ENCODE measurements at places on chromosomes 1 and 21.

- DNase-seq: no peak
Measured at GRCh38 chr1:226984521-226985238, 44.6 kb downstream of the COQ8A start.

DNA sequence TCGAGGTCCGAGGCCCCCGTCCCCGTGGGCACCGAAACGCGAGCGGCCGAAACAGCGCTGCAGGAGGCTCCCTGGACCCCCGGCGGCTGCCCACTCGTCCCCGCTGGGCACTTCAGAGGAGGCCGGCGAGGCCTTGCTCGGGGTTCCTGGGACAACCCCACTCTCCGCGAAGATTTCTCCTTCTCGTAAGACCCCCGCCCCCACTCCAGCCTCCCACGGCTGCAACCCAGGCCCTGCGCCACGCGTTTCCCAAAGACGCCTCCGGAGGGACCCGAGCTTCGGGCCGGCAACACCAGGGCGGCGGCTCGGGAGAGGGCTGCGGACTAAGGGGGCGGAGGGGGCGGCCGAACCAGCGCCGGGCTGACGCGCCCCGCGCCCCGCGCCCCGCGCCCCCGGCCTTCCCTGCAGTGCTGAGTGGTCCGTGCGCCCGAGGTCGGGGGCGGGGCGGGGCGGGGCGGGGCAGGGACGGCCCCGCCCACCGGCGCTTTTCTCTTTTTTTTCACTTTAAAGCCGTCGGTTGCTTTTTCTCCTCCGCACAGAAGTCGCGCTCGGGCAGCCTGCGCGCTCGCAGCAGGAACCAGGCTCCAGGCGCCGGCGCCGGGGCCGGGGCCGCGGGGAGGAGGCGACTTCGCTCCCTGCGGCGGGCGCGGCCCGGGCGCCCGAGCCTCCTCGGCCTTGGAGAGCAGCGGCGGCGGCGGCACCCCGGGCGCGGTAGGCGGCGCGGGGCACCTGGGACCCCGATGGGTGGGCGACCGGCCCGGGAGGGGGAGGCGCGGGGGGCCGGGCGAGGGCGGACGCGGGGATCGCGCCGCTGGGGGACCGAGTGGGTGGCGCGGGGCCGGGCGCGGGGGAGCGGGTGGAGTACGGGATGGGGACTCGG, at the start of gene SPSB1:
SPSB1 (plus strand) TSS at position 534 of the 880 bp plus-strand sequence. CDS start 62,998 bp downstream, outside the sequence.
- DNase-seq: peak; percentile 62

- DNase-seq: no peak
Measured at GRCh38 chr1:87583459-87583858, 254.8 kb downstream of the LMO4 start.

GRCh38 chr1:218970397-218970990, 203.2 kb upstream of the LYPLAL1 start:
- no peak for DNase-seq

DNA sequence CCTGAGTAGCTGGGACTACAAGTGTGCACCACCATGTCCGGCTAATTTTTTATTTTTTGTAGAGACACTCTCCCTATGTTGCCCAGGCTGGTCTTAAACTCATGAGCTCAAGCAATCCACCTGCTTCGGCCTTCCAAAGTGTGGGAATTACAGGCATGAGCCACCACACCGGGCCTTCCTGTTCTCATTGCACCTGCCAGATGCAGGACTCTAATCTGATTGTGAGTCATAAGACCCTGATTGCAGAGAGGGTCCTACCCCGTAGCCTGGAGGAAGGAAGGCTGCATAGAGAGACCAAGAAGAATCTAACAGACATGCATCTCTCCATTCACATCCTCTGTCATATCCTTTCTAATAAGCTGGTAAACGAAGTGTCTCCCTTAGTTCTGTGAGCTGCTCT, 19.5 kb upstream of the CGN start:
- no peak for DNase-seq

- DNase-seq: no peak
Measured at GRCh38 chr1:61348025-61348665, 265.8 kb downstream of the NFIA start.

DNA sequence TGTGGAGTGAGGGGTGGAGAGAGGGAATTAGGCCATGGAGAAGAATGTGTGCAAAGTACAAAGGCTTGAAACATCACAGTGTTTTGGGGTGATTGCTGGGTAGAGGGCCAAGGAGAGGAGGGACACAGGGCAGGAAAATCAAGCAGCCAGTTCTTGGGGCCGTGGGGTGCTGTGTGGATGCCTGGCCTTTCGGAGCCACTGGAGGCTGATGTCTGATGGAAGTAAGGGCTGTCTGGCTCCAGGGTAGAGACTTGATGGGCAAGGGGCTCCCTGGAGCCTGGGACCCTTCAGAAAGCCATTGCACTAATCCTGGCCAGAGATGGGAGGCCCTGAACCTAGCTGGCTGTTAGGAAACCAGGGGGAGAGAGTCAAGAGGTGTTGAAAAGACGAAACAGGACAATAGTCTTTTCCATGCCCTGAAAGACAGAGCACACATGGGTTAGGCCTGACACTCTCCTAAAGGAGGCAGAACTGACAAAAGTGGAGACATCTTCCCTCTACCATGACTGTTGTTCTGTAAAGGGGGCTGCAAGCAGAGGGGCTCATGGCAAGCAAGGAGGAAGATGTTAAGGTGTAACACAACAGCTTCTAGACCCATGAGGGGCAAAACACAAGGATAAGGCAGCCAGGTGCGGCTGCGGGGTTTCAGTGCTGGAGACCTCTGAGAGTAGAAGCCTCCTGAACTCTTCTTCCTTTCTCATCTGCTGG, 21.0 kb downstream of the ATF3 start:
- no peak for DNase-seq

DNA sequence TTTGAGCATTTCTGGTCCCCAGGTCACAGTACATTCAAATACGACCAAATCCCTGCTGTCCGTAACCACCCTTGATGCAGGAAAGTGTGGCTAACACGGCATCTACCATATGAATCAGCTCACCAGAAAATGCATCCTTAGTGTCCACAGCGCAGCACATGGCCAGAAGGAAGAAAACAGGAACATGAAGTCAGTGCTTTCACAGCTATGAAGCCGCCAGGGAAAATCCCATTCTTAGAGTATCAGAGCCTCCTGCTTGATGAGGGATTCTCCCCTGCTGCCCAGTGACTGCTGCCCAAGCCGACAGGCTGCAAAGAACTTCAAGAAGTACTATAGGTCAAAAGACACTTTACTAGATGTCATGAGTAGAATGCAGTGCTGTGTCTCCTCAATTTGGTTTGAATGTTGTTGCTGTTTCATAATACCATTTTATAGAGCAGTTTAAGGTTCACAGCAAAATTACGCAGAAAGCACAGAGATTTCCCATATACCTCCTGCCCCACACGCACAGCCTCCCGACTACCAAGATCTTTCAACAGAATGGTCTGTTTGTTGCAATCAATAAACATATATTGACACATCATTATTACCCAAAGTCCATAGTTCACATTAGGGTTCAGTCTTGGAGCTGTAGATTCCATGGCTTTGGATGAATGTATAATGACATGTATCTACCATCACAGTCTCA, 14.5 kb downstream of the TIAM1 start:
- DNase-seq: no peak

- DNase-seq: no peak
Measured at GRCh38 chr1:155455588-155456195, 106.9 kb downstream of the ASH1L start.

DNA sequence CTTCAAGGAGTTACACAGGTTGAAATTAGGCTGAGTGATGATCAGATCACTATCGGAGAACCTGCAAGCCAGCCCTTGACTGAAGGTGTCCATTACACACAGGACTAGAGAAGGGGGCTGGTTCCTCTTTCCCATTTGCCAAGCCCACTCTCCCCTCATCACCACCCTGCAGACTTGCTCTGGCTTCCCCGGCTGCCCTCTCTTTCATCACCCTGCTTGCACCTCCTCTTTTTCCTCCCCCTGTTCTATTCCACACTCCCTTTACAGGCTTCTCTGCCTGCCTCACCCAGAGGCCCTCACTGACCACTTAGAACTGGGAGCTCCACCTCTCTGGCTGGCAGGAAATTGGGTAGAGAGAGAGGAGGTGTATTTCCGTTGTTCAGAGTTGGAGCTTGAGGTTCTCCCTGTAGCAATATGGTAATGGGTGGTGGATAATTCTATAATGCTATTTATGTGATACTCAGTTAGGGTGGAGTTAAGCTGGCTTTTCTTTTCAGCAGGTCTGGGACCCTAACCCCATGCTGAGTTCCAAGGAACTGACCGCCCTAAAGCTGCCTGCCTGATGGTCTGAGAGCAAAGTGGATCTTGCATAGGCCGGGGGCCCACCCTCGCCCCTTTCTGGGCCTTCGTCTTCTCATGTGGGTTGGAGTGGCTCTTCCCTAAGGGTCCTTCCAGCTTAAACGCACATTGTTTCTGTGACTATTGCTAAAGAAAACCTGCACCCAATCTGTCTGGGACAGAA, 111.8 kb upstream of the ADAR start:
- DNase-seq: peak; percentile 22

GRCh38 chr1:30103708-30104411, 619.5 kb downstream of the MATN1 start:
- DNase-seq: no peak

DNA sequence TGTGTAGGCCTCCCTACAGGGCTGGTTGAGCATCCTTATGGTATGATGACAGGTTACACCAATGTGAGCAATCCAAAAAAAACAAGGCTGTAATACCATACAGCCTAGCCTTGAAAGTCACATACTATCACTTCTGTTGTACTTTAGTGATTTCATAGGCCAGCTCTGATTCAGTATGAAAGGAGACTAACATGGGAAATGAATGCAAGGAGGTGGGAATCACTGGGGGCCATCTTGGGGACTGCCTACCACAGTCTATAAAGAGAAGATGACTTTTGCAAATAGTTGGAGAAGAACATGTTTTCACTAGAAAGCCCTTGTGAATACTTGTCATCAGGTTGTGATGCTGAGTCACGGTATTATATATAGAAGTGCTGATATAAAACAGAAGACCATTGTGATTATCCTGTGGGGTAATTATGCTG, 270.7 kb downstream of the S1PR1 start:
- no peak for DNase-seq

DNA sequence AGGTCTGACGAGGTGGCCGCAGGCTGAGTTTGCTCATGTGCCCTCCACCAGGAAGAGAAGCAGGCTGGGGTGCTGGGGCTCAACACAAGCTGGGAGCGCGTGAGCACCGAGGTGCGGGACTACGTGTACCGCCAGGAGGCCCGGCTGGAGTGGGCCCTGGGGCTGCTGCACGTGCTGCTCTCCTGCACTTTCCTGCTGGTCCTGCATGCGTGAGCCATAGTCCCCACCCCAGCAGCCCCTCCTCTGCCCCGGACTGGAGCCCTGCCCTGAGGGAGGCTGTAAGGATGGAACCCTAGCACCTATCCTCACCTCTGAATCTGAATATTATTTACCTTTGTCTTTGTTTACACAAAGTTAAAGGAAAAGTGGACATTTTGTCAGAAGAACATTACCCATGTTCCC, 7.8 kb upstream of the ADAM15 start:
- no peak for DNase-seq

GRCh38 chr1:70866542-70867264, 180.9 kb downstream of the PTGER3 start:
- peak; percentile 12 for DNase-seq

DNA sequence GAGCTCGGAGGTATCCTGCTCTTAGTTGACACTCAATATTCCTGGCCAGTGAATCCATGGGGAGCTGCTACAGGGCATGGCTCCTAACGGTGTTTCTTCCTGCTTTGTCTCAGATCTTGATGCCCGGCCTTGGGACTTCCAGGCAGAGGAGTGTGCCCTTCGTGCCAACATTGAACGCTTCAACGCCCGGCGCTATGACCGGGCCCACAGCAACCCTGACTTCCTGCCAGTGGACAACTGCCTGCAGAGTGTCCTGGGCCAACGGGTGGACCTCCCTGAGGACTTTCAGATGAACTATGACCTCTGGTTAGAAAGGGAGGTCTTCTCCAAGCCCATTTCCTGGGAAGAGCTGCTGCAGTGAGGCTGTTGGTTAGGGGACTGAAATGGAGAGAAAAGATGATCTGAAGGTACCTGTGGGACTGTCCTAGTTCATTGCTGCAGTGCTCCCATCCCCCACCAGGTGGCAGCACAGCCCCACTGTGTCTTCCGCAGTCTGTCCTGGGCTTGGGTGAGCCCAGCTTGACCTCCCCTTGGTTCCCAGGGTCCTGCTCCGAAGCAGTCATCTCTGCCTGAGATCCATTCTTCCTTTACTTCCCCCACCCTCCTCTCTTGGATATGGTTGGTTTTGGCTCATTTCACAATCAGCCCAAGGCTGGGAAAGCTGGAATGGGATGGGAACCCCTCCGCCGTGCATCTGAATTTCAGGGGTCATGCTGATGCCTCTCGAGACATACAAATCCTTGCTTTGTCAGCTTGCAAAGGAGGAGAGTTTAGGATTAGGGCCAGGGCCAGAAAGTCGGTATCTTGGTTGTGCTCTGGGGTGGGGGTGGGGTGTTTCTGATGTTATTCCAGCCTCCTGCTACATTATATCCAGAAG, 16.7 kb downstream of the ALX3 start:
- DNase-seq: peak; percentile 43

- no peak for DNase-seq
Measured at GRCh38 chr1:2125350-2126211, 69.0 kb downstream of the FAAP20 start.

GRCh38 chr21:43343992-43344886, 82.7 kb downstream of the SIK1 start:
- DNase-seq: no peak

DNA sequence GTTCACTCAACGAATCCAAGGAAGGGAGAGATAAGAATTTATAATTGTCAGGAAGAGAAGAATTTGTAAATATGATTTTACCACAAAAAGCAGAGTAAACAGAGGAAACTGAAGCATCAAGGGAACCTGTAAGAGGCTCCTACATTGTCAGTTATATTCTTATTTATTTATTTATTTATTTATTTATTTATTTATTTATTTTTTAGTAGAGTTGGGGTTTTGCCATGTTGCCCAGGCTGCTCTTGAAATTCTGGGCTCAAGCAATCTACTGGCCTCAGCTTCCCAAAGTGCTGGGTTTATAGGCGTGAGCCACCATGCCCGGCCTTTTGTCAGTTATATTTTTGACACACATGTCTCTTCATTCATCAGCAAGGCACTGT, 47.1 kb downstream of the FCRL3 start:
- no peak for DNase-seq

DNA sequence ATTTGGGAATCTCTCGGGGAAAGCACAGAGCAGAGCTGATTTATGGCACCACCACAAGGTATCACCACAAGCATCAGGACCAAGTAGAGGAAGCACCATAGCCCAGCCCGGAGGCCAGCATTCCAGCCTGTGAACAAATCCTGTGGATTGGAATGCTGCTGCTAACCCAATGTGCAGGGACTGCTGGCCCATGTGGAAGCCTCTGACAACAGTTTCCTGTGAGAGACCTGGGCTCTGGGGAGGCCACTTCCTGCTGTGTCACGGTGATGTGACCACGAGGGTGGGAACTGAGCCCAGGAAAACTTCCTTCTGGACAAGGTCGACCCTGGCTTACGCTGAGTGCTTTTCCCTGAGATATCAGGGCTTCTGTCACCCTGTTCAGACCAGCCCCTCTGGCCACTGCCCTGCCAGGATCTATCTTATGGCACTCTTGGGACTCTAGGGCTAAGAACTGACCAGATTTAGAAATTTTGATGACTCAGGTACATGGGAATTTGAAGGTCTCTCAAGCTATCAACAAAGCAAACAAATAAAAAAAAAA, 88.3 kb upstream of the NGF start:
- DNase-seq: no peak

- DNase-seq: no peak
Measured at GRCh38 chr1:33081554-33082305, 777 bp downstream of the AZIN2 start.
